ENCODE measurements at places on chromosomes 4 and X.

DNA sequence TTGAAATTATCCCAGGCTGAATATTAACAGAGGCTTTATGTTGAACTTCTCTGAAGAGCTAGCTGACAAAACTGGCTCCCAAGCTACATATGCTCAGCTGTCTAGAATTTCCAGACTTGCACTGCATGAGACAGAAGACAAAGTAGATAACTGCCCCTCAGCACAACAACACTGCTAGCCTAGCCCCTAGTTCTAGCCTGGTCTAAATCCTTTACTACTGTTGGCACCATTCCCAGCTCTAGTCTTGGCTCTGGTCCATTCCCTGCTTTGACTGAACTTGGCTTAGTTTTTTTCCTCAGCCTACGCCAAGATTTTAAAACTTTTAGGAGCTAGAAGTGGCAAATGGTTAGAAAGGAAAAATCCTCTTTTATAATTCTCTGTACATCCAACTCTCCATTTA lies 7.6 kb upstream of the OPHN1 start:
- DNase-seq, result no peak

- no peak for DNase-seq
Observed at GRCh38 chrX:69996113-69996468, 53.6 kb downstream of the AWAT2 start.

DNA sequence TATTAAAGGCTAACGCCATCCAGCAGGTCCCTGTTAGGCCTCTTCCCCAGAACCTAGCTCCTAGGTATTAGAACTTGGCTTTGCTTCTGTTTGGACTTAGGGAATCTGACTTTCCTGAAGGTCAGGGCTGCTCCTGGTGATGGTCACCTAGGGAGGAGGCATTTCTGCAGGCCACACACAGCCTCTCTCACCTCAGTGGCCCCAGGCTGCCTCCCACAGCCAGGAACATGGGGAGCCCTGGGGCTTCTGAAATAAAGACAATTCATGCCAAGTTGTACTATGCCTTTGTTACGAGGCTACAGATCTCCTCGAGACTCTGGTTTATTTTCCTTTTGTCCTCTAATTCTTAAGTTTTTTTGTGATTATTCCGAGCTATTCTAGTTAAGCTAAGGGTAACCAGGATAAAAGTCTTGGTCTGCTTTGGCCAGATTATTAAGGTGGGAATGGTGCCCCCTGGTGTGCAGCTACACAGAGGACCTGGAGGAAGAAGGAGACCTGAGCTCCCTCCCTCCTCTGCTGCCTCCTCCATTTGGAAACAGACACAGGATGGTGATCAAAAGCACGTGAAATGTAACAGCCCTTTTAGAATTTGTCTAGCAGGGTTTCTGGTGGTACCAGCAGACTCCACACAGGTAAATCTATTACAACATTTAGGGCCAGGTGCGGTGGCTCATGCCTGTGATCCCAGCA lies 131.0 kb downstream of the DCLK2 start:
- DNase-seq, result no peak

DNA sequence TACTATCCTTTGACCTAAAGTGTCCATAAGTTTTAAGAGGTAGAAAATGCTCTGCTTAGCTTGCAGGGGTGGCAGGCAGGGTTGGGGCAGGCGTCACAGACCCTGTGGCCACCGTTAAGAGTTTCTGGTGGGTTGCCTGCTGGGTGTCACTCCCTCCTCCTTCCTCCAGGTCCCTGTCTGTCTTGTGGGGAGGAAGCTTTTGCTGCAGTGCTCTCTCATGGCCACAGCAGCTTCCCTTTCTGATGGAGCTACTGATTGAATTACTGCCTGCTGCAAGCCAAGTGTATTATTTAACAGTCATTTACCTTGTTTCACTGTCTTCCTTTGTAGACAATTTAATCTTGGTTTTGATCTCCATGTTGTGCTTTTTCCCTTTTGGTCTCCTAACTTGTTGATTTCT lies 384.6 kb downstream of the IDS start:
- DNase-seq, result no peak

- no peak for DNase-seq
Observed at GRCh38 chr4:85210353-85210752, 243.9 kb upstream of the WDFY3 start.
